Activated CD4-positive, alpha-beta T cell treated with anti-CD3 and anti-CD28 coated beads for 24 hours (primary cell): ENCODE measurements at places on chromosomes 16 and 17.

DNA sequence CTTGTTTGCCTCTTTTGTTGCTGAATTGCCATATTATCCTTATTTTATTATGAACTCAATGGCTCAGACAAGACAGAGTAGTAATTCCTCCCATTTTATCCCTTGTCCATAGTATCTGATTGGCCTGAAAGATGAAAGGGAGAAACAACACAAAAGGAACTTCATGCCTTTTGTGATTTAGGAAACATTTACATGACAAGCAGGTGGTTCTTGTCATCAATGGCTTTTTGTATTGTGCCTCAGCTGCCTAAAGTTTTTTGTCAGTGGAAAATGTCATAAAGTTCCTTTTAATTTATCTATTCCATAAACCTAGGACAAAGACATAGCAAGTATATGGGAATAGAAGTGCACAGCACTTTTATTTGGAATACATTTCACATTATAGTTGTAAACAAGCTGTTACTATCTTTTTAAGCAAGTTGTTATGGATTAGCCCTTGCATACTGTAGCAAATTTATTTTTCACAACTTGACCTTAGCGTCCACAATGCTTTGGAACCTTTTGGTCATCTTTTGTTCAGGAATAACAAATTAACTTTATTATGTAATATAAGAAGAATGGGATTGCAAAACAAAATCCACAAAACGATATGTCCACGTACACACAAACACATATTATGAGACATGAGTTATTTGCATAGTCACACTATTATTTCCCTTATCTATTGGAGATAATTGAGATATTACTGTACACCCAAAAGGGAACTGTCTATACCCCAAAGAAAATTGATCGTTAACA lies 12.4 kb upstream of the MPHOSPH6 start:
- no peak for DNase-seq

DNA sequence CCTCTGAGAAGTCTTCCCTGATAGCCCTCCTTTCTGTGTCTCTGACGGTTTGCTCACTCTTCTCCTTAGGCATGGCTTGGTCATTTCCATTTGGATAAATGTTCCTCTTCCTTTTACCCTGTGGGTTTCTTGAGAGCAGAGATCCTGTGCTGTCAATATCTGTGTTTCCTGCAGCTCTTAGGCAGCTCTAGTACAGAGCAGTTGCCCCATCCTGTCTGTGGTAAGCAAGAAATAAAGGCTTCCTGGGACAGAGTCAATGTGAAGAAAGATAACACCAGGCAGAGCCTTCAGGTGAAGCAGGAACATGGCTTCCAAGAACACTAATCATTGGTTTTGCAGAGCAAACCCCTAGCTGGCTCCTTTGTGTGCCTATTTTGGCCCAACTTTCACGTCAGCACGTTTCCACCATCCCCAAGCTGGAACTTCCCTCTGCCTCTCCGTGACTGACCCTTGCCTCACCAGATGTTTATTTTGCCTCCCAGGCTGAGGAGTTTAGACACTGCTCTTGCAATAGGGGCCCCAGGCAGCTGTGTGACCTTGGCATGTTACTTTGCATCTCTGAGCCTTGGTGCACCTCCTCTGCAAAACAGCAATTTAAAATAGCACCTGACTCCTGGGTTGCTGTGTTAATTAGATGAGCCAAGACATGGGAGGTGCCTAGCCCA lies 49.6 kb upstream of the SIAH1 start:
- DNase-seq: no peak

- DNase-seq: no peak
Measured at GRCh38 chr17:50890675-50891516, 24.7 kb upstream of the TOB1 start.

GRCh38 chr16:55641430-55642056 lies 14.2 kb upstream of the SLC6A2 start:
- no peak for DNase-seq

DNA sequence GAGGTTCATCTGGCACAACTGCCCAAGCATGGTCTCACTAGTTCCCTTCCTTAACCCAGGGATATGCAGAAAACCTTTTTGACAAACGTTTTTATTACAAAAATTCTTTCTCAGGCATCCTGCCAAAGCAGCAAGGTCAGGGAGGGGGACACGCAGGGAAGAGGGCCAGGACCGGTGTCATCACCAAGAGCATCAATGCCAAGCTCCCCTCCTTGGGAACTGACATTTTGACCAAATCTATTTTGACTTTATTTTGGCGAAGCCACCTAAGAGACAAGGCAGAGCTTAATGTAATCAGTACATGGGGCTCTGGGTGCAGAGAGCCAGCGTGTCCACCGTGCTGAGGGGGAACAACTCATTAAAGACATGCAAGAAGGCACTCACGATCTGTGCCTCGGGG lies 265.2 kb downstream of the CBLN1 start:
- no peak for DNase-seq

DNA sequence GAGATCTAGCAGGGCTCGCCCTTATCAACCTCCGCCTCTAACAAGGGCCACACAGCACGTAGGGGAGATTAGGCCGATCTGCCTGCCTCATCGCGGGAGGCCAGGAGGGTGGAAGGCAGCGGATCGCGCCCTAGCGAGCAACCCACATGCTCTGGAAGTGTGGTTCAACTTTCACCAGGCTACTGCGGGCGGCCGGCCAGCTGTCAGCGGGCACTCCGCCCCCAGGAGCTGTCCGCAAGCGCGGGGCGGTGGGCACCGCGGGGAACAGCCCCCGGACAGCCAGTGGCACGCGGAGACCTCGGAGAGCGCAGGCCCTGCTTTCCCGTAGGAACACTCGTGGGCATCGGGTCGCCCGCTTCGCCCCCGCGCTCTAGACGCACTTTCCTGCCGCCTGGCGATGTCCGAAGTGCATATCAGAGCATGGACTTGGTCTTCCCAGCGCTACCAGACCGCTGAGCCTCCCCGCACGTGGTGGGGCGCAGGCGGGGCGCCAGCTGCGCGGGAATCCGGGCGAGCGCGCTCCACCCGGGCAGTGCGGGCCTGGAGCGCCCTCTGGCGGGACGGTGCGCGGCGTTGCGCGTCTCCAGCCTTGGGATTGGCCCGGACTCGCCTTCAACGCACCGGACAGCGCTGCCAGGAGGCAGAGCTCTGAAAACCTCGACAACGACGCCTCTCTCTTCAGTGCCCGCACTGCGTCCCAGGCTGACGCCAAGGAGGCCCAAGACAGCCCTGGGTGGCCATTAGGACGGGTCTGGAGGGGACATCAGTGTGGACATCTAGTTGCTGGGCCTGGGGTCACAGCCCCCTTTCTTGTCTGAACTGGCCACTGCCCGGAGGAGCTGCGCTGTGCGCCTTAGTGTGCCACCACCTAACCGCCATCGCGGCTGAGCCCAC lies 3.6 kb upstream of the ZNHIT3 start:
- peak; percentile 74 for DNase-seq

- DNase-seq: no peak
Measured at GRCh38 chr17:55236316-55236715, 28.4 kb upstream of the HLF start.
